ENCODE measurements at places on chromosomes 3 and 15.

DNA sequence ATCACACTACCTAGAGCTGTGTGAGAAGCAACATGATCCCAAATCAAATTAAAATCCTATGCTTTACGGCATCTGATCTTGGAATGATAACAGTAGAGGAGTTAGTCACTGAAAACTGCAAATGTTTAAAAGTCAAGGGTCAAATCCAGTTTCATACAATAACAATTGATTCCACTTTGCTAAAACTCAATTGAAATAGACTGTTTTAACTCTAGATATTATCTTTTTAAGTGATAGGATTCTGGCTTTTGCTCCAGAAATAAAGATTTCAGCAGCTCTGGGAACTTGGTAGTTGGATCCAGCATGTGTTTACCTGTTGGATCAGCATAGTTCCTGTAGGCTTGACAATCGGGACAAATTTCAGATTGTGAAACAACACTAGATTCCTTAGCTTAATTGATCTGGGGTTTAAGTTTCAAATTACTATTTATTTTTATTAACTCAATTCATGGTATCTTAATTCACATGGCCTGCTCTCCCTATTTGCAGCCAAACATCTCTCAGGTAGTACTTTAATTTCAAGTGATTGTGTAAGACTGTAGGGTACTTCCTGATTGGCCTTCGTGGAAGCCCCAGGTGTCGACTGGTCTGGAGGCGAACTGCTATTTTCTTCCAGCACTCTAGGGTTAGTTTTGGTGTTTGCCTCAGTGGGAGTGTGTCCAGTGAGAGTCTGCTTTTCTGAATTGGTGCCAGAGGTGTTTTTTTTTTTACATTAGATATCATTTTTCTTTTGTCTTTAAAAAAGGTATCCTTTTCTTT is 16.6 kb downstream of the NFKBIZ start:
- no peak for DNase-seq

DNA sequence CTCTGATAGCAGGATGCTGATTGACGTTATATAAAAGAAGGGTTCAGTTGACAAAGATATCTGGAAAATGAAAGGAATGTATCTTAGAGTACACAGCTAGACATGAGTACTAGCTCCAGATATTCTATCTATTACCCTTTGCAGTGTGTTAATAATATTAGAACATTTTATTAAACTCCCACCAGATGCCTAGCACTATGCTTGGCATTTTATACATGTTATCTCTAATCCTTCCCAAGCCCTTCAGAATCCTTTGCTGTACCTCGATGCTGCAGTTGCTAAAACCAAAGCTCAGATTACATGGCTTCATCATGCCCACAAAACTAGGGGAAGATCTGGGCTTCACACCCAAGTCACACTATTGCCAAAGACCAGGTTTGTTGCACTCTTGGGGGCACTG is 350.1 kb upstream of the AZI2 start:
- DNase-seq = no peak

DNA sequence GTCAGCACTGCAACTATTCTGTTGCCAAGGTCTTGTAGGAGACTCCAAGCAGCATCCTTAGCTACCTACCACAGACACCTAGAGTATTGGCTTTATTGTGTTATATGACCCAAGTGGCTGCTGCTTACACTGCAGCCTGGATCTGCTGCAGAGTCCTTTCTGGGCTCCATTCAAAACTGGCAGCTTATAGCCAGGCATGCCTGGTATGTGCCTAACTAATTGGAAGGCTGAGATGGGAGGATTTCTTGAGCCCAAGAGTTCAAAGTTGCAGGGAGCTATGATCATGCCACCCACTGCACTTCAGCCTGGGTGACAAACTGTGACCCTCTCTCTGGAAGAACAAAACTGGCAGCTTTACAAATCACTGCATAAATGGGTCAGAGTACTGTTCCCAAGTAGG is 8.6 kb downstream of the NDUFB4 start:
- DNase-seq = no peak

- no peak for DNase-seq
These were observed 6.2 kb upstream of the CCNL1 start for GRCh38 chr3:157166115-157166514.

GRCh38 chr3:112557976-112558375 is 3.8 kb downstream of the ATG3 start:
- DNase-seq = no peak

GRCh38 chr15:49832511-49832910 is 211.7 kb downstream of the DTWD1 start:
- DNase-seq = no peak

GRCh38 chr15:84929795-84930603 is 45.5 kb downstream of the SLC28A1 start:
- peak; percentile 72 for DNase-seq

- DNase-seq = no peak
These were observed 12.4 kb downstream of the RTF1 start for GRCh38 chr15:41429003-41429890.

DNA sequence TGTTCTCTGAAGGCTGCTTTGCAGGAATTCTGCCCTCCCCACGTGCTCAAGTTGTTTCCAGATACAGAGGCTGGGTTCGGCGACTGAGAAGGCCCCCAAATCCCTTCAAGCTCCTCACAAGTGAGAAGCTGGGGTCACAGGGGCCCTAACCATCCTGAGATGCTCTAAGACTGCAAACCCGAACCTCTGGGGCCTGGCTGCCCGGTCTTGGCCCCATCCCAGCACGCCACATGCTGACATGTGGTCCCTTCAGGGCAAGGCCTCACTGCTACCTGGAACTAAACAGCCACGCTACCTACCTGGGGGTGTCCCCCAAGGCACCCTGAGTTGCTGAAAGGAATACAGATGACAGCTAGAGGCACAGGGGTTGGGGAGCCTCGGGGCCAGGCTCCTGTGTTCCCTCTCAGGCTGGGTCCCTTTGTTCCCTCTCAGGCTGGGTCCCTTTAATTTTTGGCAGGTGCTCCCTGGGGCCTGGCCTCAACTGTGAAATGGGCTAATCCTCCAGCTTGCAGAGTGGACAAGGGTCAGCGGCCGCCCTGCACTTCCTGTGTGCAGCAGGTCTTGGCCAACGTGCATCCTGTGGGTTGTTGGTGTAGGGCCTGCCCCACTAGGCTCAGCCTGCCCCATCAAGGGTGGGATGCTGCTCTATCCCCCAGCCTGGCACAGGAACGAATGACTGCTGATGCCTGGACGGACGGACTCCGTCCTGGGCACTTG is 32.5 kb downstream of the KLHL25 start:
- DNase-seq = no peak

GRCh38 chr3:45915518-45916231 is 27.6 kb upstream of the CXCR6 start:
- DNase-seq = peak; percentile 34

GRCh38 chr3:164186095-164186494 is 892.2 kb downstream of the SI start:
- no peak for DNase-seq

DNA sequence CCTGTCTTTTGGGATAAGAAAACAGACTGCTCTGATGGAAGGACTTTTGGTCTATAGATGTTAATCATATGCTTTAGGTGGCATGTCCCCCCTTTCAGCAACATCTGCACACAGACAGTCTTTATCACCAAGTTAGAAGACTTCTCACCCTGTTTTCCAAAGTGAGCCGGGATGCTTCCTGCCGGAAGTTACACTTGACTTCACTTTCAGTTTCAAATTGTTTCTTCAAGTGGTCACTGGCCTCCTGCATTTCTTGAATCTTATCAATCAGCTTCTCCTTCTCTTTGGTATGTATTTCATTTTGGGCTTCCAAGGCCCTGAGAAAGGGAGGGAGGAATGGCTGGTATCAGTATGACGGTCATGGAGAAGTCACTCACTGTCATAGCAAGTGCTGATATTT is 27.2 kb upstream of the GNB5 start:
- DNase-seq = no peak

DNA sequence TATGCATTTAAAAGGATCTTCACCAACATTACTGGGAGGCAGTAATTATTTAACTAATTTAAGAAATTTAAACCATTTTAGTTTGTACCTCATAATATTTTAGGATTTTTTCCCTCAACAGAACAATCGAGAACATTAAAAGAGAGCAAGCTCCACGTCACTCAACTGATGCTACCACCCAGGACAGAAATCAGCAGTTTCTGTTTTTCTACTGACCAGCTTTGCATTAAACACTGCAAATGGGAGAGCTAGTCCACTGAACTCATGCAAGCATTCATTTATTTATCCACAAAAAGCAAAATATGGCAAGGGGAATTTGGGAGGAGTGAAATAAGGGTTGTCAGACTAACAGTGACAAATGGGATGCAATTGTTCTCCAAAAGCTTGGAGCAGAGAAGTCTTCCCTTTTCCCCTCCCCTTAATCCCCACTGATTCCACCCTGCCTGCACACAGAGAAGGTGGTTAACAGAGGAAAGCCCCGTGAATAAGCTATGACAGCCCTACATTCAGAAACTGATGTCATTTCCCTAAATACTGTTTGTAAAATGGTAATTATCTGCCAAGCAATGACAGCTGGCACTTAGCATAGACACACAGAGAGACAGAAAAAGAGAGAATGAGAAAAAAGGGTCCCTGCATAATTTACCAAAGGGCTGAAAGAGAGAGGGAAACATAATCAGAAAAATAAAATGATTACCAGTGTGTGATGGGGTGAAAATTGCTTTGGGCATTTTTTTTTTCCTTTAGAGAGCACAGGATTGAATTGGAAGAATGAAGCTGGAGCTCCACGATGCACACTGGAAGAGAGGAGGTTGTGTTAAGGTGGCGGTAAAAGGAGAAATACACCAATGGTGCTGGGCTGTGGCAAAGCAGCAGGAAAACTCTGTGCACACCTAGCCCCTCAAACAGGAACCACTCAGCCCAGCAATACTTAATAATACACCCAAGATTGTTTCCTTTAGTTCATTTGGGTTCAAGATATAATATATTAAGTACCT is 777.4 kb downstream of the TUSC7 start:
- no peak for DNase-seq

GRCh38 chr3:62414786-62415185 is 41.4 kb upstream of the FEZF2 start:
- no peak for DNase-seq

- no peak for DNase-seq
These were observed 227.7 kb downstream of the TLE3 start for GRCh38 chr15:69869881-69870505.

DNA sequence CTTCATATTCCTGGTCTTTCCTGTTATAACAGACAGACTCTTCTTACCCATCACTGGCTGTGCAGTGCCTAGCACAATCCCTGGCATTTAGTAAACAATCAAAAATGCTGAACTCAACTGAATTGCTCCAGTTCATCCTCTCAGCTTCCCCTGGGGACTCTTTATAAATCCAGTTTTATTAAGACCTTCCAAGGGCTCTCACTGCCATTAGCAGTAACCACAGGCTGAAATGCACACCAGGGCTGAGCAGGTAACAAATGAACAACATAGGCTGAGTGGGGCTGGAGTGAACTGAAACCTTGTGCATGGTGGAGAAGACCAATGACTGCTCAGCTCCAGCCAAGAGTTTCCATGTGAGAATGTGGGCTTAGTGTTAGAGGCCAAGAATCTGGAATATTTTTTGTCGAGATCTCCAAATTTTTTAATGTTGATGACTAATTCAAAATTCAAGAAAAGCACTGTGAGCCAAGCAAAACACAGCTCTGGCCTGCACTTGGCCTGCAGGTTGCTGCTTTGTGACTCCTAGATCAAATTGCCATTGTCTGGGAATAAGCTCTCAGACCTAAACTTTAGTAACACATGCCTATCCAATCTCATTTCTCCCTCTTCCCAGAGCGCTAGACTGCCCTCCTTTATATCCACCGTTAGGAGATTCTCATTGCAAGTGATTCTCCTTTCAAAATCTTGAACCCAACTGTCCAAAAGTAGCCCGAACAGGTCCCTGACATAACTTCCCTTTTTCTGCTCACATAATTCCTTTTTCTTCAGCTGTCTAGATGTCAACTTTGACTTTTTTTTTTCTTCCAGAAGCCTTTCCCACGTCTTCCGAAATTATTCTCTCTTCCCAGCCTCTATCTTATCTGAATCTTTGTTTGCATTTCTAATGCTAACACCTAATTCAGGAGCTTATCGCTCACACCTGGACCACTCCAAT is 7.4 kb downstream of the SQOR start:
- DNase-seq = peak; percentile 53

GRCh38 chr15:92149465-92149864 is 244.2 kb upstream of the ST8SIA2 start:
- no peak for DNase-seq

- no peak for DNase-seq
These were observed 325.0 kb downstream of the FOXP1 start for GRCh38 chr3:71258526-71258925.

GRCh38 chr3:52233968-52234367 is 5.0 kb downstream of the TWF2 start:
- no peak for DNase-seq

- no peak for DNase-seq
These were observed 78.5 kb downstream of the TMCO5A start for GRCh38 chr15:38012894-38013293.

DNA sequence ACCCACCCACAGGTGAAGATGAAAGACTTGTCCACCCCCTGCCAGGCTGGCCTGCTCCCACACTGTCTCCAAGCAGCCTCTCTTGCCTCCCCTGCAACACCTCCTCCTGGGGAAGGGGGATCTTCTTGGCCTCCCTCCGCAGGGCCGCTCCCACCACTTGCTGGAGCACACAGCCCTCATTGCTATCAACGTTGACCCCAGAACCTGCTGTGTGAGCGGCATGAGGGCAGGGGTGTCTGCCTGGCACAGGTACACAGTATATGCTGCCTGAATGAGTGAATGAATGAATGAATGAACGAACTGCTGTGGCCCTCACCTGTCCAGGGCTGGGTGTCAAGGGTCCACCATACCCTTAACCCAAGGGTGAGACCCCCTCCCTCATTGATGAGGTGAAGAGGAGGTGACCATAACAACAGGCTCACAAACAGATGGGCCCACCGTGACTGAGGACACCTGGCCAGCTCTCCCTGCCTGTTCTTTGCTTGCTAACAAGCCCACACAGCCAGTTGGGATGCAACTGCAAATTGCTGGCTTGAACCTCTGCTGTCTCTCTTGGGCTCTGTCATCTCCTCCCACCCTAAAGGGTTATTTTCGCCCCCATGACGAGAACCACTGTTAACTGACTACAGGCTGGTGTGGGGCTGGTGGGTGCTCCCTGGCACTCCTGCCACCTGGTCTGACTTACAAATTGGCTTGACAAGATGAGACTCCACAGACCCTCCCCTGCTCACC is 22.5 kb downstream of the SLC41A3 start:
- no peak for DNase-seq

- no peak for DNase-seq
These were observed 18.2 kb downstream of the PEX5L start for GRCh38 chr3:180018543-180018942.

DNA sequence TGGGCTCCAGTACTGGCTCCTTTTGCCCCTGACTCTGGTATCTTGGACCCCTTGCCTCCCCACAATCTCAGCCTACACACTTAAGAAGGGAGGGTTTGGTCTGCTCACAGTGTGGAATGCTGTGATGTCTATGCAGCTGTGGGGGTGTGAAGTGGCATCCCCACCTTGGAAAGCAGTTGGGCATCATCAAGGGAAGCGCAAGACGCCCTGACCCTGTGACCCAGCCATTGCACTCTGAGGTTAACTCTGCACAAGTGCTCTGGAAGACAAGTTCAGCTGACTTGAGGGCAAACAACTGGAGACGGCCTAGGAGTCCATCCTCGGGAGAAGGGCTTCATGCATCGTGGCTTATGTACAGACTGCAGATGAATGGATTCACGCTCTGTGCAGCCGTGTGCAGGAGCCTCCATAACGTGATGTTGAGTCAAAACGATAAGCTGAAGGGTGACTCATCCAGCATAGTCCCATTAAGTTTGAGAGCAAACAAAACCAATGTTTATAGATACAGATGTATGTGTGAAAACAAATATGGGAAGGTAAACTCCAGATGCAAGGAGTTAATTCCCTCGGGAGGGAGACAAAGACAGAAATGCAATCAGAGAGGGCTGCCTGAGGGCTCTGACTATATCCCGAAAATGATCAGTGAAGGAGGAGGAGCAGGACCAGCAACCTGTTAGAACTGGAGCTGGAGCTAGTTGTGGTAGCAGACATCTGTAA is 86.8 kb downstream of the LSM3 start:
- no peak for DNase-seq

All from femur (tissue), 1 donor.